ENCODE measurements at places on chromosomes 5 and 9.

DNA sequence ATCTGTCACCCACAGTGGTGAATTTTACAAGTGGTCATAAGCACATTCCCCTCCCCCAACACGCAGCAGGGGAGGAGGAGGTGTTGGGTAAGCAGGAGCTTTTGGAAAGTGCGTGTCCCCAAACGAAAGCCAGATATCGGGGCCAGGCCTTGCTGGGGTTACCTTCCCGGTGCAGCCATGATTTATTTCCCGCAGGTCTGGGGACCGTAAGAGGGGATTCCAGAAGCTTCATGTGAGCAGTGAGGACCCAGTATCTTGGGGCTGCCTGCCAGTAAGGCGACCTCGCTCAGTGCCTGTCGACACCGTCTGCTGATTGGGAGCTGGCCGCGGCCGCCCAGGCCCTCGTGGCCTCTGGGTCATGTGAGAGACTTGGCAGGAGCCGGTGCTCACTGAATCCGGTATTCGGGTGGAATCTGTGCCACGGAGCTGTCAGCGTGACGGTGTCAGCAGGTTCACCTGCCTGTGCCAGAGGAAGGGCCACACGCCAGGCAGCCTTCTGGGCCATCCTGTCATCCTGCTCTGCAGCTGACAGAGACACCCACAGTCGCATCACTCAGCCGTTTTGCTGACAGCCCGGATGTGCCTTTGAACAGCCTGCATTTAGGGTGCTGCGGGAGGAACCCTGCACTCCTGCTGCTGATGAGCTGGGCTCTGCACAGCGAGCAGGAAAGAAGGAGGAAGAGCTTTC lies 37.3 kb downstream of the SEC61B start:
- peak; percentile 85 for DNase-seq

DNA sequence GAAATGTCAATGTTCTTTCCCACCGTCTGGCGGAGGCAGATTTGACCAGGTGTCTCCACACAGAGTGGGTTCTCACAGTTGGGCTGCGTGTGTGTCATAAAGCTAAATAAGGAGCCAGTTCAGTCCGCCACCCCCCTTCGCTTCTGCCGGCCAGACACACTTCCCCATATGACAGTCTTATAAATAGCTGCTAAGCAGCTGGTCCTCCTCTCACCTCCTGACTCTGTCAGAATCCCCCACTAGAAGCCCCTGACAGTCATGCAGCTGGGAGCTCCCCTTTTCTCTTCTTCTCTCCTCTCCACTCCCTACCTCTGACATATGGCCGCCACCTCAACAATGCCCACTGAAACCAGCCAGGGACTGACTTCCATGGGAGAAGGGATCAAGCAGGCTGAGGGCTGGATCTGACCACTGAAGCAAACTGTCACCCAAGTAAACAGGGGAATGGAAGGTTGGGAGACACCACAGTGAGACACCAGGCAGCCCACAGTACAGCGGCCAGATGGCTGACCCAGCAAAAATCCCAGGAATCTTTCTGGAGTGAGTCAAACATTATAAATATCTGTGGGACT lies 141.9 kb upstream of the EFNA5 start:
- DNase-seq: no peak

DNA sequence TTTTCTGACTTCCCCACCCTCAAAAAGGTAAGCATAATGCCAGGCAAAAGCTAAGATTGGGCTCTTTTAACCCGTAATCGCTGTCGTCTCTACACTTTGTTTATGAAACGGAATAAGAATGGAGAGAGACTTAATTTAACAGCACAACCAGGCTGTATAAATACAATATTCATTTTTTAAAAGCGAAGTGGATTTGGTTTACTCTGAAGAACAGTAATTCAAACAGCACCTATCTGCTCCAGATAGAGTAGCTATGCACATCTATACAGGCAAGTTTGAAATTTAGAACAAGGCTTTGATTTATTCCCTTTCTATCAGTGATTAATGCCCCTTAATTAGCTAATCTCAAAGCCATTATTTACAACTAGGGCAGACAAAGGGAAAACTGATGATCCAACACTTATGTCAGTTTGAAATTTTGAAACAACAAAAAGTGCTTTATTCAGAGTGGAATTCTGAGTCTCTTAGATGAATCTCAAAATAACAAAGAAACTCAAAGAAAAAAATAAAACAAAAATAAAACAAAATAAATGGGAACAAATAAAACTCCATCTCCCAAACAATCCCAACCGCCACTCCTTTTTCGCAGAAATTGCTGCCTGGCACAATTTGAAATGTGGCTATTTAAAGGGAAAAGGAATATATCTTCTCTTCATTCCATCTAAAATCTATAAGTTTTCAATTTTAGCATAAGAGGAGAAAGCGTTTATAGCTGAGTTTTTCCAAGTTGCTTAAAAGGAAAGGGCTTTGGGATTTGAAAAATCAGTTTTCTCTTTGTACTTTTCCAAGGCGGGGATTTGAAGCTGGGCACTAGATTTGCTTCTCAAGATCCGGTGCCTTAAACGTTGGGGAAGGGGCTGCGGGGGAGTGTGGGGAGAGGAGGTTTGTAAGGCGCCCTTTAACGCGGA lies 298.6 kb downstream of the PARP8 start:
- no peak for DNase-seq

DNA sequence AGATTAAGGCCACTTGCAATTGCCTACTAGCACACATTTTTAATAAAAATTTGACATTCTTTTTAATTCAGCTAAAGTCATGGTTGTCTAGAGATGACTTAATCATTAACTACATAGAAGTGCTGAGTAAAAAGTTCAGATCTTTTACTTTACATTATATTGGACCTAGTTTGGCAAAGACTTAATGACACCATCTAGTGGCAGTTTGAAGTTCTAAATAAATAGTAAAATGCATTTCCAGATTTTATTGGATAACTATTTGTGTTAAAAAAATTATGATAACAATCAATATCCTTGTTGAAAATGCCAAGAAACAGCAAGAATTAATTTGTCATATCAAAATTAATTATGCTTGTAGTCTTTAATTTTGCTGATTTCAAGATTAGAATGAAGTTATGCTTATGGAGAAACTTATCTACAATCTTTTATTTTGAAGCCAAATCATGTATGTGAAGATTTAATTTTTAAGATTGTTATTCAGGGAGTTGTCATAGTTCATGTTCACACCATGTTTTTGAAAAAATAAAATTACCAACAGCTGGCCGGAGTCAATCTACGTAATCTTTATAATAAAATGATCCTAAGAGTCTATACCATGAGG lies 69.6 kb upstream of the PJA2 start:
- no peak for DNase-seq

DNA sequence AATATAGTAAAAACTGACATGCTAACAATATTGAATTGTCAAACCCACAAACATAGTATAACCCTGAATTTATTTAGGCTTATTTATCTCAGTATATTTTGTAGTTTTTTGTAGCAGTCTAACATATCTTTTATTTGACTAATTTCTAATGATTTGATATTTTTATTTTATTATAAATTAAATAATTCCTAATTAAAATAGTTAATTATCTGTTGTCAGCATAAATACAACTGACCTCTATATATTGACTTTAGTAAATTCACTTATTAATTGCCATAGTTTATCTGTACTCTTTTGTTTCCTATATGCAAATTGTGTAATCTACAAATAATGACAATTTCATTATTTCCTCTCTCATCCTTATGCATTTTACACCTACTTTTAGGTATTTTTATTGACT lies 215.1 kb upstream of the KIF2A start:
- no peak for DNase-seq

GRCh38 chr5:164060786-164061355 lies 555.5 kb downstream of the MAT2B start:
- no peak for DNase-seq

DNA sequence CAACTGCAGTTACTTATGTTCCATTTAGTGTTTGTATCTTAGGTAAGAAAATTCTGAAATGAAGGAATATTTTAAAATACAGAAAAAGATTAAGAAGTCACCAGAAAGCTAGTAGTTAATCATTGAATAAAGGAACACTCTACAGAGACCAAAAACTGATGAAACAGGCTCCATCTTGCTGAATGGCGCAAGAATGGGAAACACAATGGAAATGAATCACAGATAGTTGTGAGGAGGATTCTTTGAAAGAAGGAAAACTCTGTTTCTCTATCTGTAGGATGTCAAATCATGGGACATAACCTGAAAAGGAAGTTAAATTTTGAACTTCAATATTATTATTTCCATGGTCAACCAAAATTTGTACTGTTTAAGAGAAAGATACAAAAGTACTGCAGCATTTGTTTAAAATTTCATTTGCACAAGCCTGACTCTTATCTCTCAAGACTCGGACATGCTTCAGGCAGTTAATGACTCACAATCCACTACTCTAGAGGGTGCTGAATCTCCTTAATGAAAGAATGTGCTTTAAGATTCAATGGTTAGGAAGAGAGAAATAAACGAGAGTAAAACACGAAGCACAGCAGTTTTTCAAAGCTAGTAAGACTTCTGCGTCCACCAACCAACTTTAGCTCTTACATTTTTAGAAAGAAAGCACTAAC lies 1064.4 kb upstream of the DMAC1 start:
- no peak for DNase-seq

DNA sequence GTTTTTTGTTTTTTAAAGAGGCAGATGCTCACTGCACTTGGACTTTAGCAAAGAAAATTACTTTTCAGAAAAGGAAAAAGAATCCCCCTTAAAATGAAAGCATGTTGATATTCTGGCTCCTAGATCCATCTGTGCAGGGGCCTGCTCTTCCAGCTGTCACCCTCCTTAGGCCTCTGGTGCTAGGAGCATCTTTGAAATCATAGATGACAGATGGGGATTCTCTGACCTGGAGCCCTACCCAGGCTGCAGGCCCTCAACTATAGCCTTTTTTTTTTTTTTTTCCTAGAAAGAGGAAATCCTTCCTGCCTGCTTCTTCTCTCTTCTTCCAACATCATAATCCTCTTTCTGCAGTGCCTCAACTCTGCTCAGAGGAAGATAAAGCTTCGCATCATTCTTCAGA lies 16.3 kb upstream of the DCP2 start:
- DNase-seq: no peak

Measured in activated CD4-positive, alpha-beta T cell treated with anti-CD3 and anti-CD28 coated beads, Interleukin-2, amount 10 ng/mL, durations not matched to agents 24 days and 14 days (primary cell).